ENCODE measurements at places on chromosomes 3 and 15.

- no peak overlapping the region for H3K4me3 ChIP-seq
- DNase-seq = no peak
- H3K27me3 ChIP-seq = no peaks in the 10 kb centered on the region
- no peak overlapping the region for H3K27ac ChIP-seq
Observed at GRCh38 chr3:79047581-79047980, 720.2 kb downstream of the ROBO1 start.

- H3K4me1 ChIP-seq = peaks cover 15% of the 10 kb centered on the region
- H3K27ac ChIP-seq = no peak overlapping the region
- H3K27me3 ChIP-seq = no peaks in the 10 kb centered on the region
- peaks cover 95% of the 10 kb centered on the region for H3K36me3 ChIP-seq
- DNase-seq = no peak
- no peak overlapping the region for H3K4me3 ChIP-seq
Observed at GRCh38 chr15:85727068-85727467, 67.7 kb downstream of the KLHL25 start.

DNA sequence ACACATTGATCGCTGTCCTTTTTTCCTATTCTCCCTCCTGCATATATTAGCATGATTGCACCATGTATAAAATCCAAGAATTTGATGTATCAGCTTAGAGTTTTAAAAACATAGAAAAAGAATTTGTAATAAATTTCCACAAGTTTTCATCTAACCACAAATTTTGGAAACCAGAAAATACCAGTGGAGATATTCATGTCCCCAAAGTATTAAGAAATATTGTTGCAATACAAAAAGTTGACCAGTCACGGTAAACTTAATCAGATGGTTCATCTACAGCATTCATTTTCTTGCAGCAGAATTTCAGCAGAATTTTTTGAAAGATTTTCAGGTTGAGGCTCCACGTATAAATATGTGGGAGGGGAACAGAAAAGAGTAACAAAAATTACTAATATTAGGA is 500.9 kb upstream of the MDFIC2 start:
- no peaks in the 10 kb centered on the region for H3K27me3 ChIP-seq
- no peak overlapping the region for H3K27ac ChIP-seq
- no peak overlapping the region for H3K4me3 ChIP-seq

DNA sequence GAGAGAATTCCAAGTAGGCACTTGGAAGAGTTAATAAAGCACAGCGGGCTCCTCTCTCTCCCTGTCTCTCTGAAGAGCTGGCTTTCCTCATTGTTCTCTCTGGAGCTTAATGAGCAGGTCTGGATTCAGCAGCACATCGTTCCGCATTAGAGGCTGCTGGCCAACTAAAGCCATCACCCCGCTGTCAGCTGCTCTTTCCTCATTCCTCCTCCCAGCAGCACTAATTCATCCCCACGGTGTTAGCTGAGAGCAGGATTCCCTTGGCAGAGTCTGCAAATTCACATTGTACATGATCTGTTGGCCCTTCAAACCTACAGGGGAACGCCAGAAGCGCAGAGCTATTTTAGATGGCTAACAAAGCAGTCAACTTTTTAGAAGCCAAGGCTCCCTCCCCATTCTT is 44.2 kb downstream of the SGO1 start:
- H3K27ac ChIP-seq = no peak overlapping the region
- H3K36me3 ChIP-seq = peaks cover 9% of the 10 kb centered on the region
- no peak overlapping the region for H3K4me3 ChIP-seq
- H3K4me1 ChIP-seq = no peaks in the 10 kb centered on the region

DNA sequence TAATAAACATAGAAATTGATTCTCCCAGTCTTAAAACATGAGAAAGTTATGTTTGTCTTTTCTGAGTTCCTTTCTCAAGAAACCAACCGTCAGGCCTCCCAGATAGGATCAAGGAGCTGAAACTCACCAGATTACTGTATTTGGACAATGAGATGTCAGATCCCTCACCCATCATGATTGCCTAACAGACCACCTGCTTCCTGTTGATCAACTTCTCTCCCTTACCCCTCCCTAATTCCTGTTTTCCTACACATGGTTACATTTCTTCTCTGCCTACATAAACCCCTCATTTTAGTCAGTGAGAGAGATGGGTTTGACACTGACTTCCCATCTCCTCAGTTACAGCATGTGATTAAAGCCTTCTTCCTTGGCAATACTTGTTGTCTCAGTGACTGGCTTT is 917.5 kb downstream of the FHIT start:
- H3K27me3 ChIP-seq = no peaks in the 10 kb centered on the region
- H3K27ac ChIP-seq = no peak overlapping the region
- no peaks in the 10 kb centered on the region for H3K36me3 ChIP-seq
- H3K4me3 ChIP-seq = no peak overlapping the region
